WTC11 (cell line): ENCODE measurements at places on chromosomes 12 and 14.

DNA sequence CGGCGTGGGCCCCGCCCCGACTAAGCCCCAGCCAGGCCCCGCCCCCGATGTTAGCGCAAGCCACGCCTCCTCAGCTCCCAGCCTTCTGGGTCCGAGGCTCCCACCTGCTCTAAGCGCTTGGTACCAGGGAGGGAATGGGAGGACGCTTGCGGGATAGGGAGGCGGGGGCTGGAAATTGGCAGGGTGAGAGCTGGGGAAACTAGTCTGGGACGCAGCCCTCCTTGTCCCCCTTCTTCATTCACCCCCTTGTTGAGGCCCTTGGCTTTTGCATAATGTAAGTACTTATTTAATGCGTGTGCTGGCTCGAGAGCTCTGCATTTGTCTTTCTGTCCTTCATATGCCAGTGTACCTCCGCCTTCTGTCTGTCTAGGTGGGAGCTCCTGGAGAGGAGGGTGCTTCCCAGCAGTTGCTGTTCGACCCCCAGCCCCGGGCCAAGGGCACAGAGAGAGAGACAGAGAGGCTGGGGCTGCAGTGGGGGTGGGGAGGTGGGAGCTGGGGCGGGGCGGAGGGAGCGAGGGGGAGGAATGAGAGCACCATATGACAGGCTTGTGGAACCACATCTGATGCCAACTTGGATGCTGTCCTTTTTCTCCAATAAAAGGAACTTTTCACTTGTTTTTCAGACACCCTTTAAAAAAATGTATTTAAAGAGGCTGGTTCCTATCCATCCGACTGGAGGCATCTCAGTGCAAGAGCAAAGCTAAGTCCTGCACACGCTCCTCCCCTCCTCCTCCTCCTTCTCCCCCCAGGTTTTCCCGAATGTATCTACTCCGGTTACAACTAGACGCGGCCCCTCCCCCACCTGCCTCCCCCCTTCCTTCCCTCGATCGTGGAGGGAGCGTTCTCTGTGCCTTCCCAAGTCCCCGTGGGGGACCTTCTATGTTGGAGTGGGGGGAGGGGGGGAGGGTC lies 25.6 kb upstream of the MAP1LC3B2 start:
- peak; percentile 93 for DNase-seq

DNA sequence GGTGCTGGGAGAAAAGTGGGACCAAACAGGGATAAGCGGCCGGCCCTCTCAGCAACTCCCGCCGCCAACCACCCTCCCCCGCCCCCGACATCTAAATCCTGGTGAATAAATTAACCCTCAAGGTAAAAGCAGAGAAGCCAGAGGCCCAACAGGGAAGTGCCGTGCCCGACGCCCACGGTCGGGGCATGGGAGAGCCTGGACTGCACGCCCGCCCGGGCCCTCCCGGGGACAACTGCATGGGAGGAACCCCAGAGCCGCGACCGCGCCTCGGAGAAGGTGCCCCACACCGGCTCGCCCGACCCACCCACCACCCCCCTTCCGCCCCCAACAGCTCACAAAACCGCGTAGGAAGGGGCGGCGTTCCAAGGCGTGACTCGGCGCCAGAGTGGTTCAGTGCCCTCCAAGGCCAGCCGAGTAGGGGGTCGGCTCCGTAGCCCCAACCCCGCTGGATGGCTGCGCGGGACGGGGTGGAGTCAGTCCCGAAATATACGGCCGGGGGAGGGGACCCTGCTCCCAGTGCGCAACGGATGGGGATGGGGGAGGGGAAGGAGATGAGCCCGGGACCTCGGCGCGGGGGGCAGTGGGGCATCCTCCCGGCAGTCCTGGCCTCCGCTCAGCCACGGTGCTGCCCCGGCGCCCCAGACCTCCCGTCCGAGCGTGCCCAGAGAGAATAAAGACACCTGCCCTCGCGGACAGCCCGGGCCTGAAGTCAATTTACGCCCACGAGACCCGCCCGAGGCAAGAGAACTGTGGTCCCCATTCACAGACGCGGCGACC lies 732 bp downstream of the SLC25A29 start:
- DNase-seq, result peak; percentile 49

GRCh38 chr14:100828031-100828769 lies 2.3 kb downstream of the MEG3 start:
- peak; percentile 72 for DNase-seq

GRCh38 chr14:55303691-55304145 lies 32.5 kb downstream of the FBXO34 start:
- no peak for DNase-seq

DNA sequence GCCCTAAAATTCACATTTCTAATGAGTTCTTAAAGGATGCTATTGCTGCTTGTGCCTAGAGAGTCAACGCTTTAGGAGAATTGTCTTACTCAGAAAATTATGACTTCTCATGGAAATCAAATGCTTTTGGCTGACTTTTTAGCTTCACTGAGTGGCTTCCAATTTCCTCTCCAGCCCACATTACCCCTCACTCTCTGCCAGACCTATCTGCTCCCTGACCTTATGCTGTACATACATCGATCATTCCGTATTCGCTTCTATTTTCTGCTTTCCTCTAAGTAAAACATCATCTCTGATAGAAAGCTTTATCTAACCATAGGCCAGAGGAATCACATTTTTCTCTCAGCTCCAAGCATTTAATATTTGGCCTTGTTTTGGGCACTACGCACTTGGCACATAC lies 12.5 kb upstream of the SMCO3 start:
- no peak for DNase-seq

GRCh38 chr14:59439256-59439965 lies 25.8 kb downstream of the GPR135 start:
- no peak for DNase-seq

GRCh38 chr14:89773644-89774316 lies 180.8 kb downstream of the EFCAB11 start:
- peak; percentile 66 for DNase-seq

GRCh38 chr12:110335481-110336045 lies 54.5 kb downstream of the ATP2A2 start:
- no peak for DNase-seq
